NCI-H2029 (cell line): ENCODE measurements at places on chromosomes 4 and X.

DNA sequence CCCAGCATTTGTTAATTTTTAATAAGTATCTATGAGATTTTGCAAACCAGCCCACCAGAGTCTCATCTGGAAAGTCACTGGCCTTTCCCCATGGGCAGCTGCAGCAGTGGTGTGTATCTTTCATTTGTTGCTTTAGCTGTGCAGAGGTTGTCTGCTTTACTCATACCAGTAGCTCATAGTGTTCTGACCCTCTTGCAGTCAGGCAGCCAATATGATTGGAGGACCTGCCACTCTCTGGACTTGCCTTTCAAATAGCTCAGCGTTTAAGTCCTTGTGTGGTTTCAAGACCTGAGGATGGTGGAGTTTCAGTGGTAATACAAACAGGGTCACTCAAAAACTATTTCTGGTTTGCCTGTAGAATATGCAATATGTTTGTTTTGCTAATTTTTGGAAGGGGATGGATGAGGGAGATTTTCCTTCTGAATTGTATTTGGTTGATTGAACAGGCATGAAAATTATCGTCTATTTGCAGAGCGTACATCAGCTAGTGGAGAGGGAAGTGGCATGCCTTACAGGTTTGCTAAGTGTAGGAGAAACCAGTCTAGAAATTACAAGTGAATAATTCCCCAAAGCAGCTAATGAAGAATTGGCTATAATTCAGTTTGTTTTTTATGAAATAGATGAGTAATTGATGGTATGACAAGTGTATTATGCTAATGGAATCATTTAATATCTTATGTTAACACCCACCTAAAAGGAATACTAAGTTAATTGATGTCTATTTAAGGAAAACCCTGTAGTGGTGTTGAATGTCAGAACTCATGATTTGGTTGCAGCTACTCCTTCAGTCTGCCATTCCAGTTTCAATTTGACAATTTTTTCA is 8.9 kb downstream of the POLA1 start:
- DNase-seq, result no peak

- no peak for DNase-seq
These were observed 3.3 kb downstream of the RADX start for GRCh38 chrX:106615041-106615440.

GRCh38 chrX:107654566-107654871 is 26.2 kb downstream of the PRPS1 start:
- DNase-seq, result no peak

- DNase-seq, result no peak
These were observed 36.9 kb downstream of the PDLIM5 start for GRCh38 chr4:94488670-94489069.

DNA sequence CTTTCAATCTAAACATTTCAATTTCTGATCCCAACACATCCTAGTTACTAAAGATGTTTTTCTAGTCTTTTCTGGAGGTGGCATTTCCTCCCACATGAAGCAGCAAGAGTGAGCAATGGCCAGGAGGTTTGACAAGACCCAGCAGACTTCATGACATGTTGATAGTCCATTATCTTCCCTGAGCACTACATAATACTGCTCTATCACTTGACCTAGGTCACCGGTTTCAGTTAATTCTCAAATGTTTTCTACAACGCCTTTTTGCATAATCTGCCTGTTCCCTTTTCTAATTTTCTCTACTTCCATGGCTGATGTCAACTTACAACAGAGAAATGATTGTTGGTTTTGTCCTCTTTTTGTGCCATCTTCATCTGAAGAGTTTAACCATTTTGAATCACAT is 62.0 kb upstream of the GPRIN3 start:
- DNase-seq, result no peak

DNA sequence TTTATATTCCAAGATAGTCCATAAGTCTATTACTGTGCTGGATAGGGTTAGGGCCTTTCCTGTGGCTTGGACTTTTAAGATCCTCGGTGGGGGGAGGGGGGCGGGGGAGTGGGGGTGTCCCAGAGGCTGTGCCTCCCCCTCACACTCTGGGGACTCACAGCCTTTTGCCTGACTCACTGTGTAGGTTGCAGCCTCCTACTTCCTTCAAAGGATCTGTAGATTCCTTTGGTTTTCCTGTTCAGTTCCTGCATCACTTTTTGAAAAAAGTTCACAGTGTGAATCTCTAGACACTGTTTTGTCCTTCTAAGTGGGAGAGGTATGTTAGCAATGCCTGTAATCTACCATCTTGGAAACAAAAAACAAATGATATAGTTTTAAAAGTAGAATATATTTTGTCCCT is 999.9 kb downstream of the GLUD2 start:
- DNase-seq, result no peak

DNA sequence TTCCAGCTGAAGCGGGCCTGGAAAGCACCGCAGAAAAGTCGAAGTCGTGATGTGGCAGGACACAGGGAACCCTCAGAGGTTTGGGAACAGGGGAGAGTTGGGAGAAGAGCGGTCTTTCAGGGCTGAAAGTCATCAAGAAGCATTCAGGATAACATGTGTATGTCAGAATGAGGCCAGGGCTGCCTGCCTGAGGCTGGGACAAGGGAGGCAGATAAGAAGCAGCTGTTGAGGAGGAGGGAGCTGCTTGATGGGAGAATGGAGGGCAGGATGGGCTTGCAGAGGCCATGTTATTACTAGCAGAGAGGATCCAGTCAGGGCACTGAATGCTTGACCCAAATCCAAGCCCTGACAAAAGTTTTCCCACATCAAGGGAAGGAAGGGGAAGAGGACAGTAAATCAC is 132.0 kb downstream of the ATG4A start:
- DNase-seq, result no peak

DNA sequence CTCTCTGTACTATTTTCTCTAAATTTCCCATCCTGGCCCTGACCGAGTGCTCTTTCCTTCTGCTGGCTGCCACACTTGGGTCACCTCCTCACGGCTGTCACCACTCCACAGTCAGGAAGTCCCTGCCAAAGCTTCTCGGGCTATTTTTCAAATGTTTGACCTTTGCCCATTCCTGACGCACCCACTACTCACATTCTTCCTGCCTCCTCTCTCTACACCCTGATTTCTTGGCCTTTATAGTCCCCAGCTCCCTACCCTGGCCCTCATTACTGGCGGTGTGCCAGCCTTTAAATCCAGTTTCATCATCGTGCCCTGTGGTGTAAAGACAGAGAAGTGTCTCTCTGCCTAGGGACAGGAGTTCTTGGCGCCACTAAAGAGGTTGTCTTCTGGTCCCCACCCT is 46.4 kb upstream of the GATB start:
- DNase-seq, result no peak

GRCh38 chr4:87838890-87839591 is 6.3 kb downstream of the MEPE start:
- DNase-seq, result no peak
